ENCODE measurements at places on chromosomes 12 and 14. TPM values are rescaled to one million over a fixed set of nuclear protein-coding genes. Genes with fewer than 3 reads are reported as not detected.

The TSPAN11 gene
- 0.44 TPM for total RNA-seq

The DPF3 gene
- total RNA-seq, result 0.29 TPM

The PLBD1 gene
- total RNA-seq, result 5.9 TPM

The FOXG1 gene
- total RNA-seq, result 0.05 TPM
